Endothelial cell of umbilical vein (primary cell): ENCODE measurements at places on chromosomes 4 and X. TPM values are rescaled to one million over a fixed set of nuclear protein-coding genes. Genes with fewer than 3 reads are reported as not detected.
A peak's percentile ranks its signal among the peaks of the same experiment; 100 is the strongest.

DNA sequence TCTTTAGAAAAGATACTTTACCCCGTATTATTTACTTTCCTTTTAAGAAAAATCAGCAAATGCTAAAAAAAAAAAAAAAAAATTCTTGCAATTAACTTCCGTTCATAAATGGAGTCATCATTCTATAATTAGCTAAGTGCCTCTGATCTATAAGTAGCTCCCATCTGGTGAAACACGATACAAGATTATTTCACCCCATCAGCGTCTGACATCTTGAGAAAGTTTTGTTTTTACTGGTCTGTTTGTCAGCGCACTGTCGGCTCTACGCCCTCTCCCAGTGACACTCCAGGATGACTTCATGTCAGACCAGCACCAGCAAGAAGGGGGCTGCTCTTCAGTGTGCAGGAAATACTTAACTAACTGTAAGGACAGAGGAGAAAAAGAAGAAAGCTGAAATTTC is 108.3 kb downstream of the AFAP1 start:
- DNase-seq: peak; percentile 82

RAB40AL gene
- 1.4 and 1.9 TPM in 2 replicates for total RNA-seq

DNA sequence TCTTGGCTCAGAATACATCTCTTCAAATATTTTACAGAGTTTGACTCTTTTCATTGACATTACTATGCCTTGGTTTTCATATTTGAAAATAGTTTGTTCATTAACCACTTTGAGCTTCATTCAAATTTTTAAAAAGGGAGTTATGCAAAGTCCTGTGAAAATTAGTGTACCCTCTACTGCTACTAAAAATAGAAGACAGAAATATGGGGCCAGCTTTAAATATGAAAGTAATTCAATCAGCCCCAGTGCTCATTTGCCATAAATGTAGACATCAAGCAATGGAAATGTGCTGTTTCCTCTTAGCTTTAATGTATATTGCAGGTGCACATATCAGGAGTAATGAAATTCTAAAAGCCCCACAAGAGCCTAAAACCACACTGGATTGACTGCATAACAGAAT is 218.7 kb downstream of the SPATA18 start:
- no peak for DNase-seq

GRCh38 chrX:150326541-150327247 is 36.4 kb upstream of the MAMLD1 start:
- DNase-seq: peak; percentile 1

GRCh38 chrX:9308426-9308825 is 156.4 kb upstream of the TBL1X start:
- no peak for DNase-seq
